ENCODE measurements at places on chromosomes 13 and 19. TPM values are rescaled to one million over a fixed set of nuclear protein-coding genes. Genes with fewer than 3 reads are reported as not detected.

CYP2A6 gene
- polyA plus RNA-seq, result not detected

C5AR1 gene
- not detected for polyA plus RNA-seq

SLAIN1 gene
- polyA plus RNA-seq, result 51.7 TPM

DNA sequence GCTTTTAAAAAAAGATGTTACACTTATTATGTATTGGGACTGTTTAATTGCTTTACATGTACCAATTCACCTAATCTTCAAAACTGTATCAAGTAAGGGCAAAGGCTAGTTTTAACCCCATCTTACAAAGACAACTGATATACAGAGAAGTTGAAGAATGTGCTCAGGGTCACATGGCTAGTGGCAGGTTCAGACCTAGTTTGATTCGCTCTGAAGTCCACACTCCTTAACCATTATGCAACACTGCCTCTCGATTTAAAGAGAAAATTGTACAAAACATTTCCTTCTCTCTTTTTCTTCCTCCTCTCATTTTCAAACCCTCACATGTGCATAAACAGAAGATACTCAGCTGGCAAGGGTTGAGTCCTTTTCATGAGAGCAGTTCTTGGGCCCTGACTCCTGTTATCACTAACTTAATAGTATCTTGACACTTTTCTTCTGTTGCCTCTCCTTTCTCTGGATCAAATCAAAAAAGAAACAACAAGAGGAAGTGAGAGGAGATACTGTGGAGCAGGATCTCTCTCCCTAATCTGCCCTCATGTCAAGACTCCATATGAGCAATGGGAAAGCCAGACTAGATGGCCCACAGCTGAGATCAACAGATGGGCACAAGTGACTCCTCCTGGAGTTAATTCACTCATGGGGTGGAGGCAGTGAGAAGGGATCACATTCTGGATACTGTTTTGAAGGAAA is 19.0 kb upstream of the N4BP2L1 start:
- DNase-seq, result no peak

DNA sequence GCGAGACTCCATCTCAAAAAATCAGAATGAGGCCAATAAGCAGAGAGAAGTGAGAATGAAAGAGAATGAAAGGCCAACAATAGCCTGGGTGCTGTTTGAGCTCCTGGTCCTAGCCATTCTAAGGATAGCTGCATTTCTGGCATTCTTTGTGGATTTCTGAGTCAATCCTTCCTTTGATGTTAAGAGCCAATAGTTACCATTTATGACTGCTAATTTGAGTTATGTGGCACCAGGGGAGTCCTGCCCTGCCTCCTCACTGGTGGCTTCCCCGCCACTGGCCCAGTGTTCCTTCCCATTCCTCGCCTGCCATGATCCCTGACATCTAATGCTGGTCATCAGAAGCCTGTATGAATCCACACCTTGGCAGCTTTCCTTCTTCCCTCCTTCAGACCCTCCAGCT is 991.2 kb downstream of the UQCRFS1 start:
- DNase-seq, result no peak

DNA sequence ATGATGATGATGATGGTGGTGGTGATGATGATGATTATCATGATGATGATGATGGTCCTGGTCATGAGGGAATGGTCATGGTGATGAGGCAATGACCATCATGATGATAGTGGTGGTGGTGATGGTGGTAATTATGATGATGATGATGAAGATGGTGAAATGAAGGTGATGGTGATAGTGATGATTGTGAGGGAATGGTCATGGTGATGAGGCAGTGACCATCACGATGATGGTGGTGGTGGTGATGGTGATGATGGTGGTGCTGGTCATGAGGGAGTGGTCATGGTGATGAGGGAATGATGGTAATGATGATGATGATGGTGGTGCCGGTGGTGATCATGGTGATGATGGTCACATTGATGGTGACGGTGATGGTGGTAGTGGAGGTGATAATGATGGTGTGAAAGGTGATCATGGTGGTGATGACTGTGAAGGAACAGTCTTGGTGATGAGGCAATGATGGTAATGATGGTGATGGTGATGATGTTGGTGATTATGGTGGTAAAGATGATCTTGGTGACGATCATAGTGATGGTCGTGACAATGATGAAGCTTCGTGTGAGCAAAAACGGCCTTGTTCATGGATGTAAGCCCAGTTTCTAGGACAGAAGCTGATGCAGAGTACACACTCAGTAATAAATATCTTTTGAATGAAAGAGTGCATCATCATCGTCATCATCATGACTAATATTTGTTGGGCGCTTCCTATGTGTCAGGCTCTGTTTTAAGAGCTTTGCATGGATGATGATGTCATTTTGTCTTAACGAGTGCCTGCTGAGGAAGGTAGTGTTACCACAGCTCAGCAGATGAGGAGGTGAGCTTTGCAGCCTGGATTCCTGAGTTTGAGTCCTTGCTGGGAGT is 17.3 kb downstream of the SBK2 start:
- no peak for DNase-seq

- DNase-seq, result no peak
Measured at GRCh38 chr19:41476583-41476982, 33.6 kb downstream of the ERICH4 start.

Data from naive thymus-derived CD8-positive, alpha-beta T cell (primary cell).